ENCODE measurements at places on chromosomes 3 and 15.

GRCh38 chr15:61195116-61196002, 33.7 kb downstream of the RORA start:
- DNase-seq = peak; percentile 63

DNA sequence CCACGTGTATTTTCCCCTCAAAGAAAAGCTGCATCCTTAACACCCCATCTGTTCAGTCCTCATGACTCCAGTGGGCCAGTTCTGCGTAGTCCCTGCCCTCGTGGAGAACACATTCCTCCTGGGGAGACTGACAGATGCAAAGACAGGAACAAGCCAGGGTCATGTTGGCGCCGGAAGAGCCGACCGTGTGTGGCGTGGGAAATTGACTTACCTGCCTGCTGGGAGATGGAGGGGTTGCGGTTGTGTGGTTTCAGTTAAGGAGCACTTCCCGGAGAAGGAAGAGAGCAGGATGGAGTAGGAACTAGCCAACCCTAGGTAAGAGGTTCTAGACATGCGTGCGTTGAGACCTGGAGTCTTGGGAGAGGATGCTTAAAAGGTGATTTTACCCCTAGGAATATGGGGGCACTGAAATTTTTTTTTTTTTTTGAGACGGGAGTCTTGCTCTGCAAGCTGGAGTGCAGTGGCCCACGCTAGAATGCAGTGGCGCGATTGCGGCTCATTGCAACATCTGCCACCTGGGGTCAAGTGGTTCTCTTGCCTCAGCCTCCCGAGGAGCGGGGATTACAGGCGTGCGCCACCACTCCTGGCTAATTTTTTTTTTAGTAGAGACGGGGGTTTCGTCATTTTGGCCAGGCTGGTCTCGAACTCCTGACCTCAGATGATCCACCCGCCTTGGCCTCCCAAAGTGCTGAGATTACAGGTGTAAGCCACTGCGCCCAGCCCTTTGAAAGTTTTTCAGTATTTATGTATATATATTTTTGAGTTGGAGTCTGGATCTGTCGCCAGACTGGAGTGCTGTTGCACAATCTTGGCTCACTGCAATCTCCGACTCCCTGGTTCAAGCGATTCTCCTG, 1.4 kb downstream of the VHL start:
- DNase-seq = no peak

DNA sequence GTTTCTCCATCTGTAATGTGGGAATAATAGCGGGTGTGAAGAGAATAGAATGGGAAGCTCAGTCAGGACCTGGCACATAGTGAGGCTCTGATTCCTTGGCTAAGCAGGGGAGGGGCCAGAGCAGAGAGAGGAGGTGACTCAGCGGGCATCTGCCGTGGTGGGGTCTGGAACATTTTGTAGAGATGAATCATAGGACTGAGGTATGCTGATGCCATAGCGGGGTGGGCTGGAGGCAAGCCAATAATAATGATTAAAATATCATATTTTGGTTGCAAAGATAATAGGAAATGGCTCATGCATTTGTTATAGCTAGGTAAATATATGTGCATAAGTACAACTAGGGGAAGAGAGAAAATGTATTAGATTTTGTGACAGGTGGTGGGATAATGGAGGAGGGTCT, 11.2 kb downstream of the TGM4 start:
- peak; percentile 97 for DNase-seq

DNA sequence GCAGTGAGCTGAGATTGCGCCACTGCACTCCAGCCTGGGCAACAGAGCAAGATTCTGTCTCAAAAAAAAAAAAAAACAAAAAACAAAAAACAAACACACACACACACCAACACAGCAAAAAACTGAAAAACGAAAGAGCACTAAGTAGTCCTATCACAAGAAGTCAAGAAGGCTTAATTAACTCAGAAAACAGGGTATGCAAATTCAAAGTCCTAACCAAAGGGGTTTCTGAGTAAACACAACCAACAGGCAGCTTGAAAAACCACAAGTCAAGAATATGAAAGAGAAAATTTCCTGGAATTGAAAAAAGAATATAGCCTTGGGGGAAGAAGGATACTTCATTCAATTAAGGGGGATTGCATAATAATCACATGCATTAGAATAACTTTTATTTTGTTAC, 37.7 kb upstream of the PARP14 start:
- no peak for DNase-seq

DNA sequence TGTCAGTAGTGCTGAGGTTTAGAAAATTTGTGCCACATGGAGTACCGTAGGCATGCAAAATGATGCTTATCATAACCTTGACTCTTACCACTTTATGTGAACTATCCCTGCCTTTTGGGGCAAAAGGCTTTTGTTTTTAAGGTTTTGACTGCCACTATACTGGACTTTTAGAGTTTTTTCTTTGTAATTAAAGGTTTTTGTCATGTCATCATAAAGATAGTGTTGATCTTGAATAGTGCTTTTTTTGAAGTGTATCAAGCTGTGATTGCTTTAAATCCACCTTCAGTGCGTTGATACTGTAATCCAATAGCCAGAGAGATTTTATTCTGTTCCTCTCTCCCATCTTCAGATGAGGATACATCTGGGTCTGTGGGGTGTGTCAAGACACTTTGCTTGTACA, 172.9 kb downstream of the ITPR1 start:
- DNase-seq = no peak

DNA sequence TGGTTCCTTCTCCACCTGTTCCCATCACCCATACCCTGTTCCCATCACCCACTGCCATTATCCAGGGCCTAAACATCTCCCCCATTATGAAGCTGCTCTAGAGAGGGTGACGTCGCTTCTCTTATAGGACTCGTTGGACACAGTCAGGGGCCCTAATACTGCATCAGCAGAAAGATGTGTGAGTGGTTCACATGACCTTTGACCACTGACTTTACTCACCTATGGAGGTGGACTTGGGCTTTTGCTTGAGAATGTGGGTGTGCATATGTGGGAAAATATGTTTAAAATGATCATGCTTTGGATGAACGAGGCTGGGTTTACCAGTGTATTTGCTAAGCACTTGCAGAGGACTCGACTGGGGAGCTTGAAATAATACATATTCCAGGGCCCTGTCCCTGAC, 26.8 kb downstream of the RBP2 start:
- DNase-seq = no peak

- DNase-seq = no peak
These were observed 1.1 kb downstream of the NCKIPSD start for GRCh38 chr3:48684480-48685143.

- DNase-seq = peak; percentile 40
These were observed 48.3 kb upstream of the THSD4 start for GRCh38 chr15:71066983-71067382.

DNA sequence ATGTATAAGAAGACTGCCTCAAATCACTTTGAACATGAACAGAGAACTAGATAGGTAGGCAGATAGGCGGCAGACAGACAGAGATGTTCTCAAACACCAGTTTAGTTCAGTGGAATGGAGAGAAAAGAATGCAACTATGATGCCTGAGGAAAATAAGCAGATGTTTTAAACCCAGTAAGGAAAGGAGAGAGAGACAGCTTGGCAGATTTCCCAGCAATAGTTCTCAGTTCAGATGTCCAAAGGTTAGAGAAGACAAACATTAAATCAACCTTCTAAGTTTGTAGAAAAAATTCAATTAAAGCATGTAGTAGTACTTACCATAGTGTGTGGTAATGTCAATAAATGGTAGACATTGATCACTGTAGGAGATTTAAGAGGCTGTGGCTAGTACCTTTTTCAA, 209.6 kb upstream of the PFN2 start:
- DNase-seq = peak; percentile 88

DNA sequence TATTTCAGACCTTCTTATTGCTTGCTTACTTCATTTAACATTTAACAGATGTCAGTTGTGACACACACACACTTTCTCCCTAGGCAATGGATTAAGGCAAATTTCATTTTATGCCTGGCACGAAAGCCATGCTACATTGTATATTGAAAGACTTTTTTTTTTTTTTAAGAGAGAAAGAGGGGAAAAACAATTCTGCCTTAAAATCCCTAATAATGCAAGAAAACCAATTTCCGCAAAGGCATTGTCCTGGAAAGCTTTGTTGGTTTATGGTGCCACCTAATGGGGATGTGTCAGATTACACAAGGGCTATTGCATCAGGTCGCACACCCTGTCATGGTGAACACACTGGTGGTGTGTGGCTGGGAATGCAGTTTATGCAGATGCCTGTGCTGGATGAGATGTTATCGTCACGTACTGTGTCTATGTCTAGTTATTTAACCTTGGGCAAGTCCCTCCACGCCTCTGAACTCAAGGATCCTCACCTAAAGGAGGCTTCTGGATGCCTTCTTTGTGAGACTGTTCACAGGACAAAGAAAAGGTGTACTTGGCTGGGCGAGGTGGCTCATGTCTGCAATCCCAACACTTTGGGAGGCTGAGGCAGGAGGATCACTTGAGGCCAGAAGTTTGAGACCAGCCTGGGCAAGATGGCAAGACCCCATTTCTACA, 37.3 kb upstream of the RFTN1 start:
- peak; percentile 91 for DNase-seq

DNA sequence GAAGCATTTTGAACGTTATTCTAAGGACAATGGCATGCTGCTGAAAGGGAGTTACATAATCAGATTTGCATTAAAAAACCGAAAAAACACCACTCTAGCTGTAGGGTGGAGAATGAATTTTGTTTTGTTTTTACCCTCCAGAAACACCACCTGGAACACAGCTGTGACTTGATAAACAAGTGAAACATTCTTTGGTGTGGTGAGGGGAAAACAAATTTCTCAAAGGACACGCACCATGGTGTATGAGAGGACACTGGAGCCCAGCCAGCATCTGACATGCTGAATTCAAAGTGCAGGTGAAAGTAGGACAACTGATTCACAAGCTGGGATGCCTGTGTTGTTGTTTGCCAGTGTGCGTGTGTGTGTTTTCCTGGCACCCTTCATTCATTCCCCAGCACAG, 554.5 kb upstream of the TBL1XR1 start:
- no peak for DNase-seq

GRCh38 chr15:52143873-52144272, 31.3 kb upstream of the BCL2L10 start:
- DNase-seq = peak; percentile 98

DNA sequence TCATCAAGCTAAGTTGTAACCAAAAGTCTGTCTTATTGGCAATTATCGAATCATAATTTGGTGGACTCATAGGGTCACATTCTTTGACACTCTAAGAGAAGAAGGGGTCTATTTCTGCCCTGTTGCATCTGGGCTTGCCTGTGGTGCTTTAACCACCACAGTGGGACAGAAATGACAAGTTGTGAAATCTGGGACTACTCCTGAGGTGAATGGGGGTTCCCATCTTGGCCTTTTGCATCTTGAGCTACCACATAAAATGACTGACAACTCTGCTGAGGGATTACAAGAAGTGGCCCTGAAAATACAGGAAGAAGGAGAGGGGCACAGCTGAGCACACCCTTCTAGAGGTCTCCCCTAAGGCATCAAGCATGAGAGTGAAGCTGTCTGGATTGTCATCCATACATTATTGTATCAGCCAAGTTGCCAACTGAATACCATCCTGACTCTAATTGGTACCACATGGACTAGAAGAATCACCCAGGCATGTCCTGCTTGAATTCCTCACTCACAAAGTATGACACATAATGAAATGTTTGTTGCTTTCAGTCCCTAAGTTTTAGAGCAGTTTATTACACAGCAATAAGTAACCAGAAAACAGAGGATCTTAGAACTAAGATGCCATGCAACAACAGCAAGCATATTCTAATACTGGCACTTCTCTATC, 306.5 kb downstream of the ROBO1 start:
- DNase-seq = peak; percentile 64

DNA sequence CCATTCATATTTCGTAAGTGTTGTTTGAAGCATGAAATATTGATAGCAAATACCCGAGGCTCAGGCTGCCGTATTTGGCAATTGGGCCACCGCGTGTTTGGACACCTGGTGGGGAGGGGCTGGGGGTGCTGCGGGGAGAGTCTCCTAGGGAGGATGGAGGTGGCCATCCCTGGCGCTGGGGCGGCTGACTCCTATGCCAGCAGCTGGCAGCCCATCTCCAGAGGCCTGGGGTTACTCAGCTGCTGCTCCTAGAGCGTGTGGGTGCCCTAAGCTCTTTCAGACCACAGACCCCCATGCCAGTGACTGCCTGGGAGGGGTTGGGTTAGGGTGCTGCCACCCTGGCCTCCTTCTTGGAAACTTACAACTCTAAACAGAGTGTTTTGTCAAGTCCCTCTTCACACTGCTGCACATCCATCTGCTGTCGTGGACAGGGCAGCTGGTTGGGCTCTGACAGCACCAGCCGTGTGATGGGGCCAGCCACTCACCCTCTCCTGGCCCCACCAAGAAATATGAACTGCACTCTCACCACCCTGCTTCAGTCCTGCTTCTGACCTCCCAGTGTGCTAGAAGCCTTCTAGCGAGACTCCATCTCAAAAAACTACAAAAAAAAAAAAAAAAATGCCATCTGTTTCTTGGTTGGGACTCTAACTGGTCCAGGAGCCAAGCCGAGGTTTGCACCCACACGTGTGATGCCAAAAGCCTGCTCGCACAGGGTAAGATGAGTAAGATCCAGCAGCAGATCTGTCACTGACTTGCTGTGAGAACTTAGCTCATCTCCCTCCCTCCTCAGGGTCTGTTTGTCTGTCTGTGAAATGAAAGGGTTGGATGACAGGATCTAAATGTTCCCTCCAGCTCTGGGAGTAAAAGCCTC, 156.2 kb downstream of the MEGF11 start:
- no peak for DNase-seq

GRCh38 chr3:121855555-121855954, 20.5 kb downstream of the EAF2 start:
- no peak for DNase-seq

DNA sequence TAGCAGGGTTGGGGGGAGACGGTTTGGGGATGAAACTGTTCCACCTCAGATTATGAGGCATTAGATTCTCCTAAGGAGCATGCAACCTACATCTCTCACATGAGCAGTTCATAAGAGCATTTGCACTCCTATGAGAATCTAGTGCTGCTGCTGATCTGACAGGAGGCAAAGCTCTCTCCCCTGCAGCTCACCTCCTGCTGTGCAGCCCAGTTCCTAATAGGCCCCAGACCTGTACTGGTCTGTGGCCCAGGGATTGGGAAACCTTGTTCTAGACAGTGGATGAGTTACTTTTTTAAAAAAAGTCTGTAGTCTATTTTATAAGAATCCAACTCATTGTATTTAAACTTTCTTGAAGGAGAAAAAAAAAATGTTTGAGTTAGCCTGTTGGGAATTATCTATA, 100.0 kb downstream of the HHLA2 start:
- no peak for DNase-seq

- no peak for DNase-seq
These were observed 44.5 kb downstream of the KY start for GRCh38 chr3:134606033-134607025.

DNA sequence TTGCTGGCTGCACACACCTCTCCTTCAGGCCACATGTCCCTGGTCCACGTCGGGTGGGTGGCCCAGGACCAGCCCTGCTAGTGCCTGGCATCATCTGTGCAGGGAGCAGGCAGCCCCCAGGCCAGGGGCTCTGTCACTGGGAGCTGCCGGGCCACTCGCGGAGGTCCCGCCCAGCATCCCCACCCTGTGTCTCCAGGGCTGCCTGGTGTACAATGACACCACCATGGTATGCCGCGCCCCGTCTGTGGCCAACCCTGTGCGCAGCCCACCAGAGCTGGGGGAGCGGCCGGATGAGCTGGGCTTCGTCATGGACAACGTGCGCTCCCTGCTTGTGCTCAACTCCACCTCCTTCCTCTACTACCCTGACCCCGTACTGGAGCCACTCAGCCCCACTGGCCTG, 34.3 kb downstream of the PLXNA1 start:
- DNase-seq = no peak

GRCh38 chr3:107001635-107002034, 375.6 kb upstream of the CCDC54 start:
- peak; percentile 33 for DNase-seq

- peak; percentile 56 for DNase-seq
These were observed 13.2 kb upstream of the PIK3R4 start for GRCh38 chr3:130759692-130760338.

- no peak for DNase-seq
These were observed 8.8 kb downstream of the LRIG1 start for GRCh38 chr3:66492071-66492470.

Data from fibroblast of skin of scalp (primary cell).